ENCODE measurements at places on chromosomes 2 and 18.

DNA sequence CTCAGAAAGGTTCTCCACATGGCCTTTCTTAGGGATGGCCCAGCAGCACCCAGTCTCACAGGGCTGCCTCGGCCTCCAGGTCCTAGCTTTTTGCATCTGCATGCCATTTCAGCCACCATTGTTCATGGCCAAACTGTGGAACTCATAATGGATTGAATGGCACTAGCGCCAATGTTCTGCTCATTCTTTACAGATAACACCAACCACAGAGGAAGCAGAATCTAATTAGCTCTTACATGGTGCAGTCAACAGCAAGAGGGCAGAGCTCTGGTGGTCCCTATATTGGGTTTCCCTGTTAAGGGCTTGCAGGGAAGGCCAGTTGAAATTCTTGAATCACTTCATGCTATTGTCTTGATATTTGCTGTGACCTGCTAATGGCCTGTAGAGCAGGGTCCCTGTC, 45.6 kb downstream of the ARL4C start:
- DNase-seq = no peak

GRCh38 chr2:45928946-45929345, 277.5 kb downstream of the PRKCE start:
- DNase-seq = no peak

DNA sequence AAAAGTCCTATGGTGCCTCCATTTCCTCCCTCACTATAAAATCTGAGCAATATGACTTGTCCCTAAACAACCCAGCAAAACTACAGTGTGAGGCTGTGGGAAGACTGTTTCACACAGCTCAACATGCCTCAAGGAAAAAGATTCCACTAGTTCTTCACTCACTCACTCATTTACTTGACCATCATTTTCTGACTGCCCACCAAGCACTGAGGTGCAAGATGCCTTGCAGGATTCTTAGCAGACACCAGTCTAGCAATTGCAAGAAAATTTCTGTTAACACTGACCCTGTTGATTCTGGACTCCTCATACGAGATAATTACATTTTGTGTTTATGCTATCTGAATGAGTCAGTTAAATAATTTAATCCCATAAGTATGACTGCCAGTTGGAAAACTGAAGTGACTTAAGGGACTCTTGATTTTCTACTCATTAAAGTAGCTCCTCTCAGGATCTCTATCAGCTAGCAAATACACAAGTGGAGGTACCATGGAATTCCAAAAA, 51.9 kb upstream of the PCBP1 start:
- no peak for DNase-seq

DNA sequence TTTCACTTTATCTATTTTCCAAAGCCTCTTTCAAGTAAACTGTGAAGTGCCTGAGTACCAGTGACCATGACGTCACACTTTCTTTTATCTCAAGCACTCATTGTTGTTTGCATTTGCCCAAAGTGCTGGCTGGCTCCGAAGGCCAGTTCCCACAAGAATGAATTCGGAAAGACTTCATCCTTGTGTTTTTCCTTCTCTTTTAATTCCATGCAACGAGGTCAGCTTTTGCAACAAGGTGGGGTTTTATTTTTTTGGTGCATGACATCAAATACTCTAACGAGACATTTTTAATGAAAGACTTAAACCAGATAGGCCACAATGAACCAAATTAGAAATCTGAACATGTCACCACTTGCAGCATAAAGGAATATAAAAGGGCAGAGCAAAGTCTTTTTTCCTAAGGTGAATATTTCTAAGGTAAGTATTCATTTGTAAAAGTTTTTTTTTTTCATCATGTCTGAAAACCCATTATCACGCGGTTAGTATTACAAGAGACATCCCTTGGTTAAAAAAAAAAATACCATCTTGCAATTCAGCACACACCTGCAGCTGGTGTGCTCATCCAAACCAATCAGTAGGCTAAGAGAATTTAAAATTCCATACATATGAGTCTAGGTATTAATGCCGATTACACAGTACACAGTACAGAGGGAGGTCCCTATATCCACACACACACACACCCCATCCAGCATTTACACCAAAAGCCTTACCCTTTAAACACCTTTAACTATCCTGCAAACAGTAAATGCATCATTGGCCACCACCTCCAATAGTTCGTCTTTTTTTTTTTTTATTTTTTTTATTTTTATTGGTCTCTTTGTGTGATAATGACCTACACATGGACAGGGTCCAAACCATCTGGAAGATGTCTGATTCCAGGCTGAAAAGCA, 2.3 kb downstream of the ARL4C start:
- no peak for DNase-seq

DNA sequence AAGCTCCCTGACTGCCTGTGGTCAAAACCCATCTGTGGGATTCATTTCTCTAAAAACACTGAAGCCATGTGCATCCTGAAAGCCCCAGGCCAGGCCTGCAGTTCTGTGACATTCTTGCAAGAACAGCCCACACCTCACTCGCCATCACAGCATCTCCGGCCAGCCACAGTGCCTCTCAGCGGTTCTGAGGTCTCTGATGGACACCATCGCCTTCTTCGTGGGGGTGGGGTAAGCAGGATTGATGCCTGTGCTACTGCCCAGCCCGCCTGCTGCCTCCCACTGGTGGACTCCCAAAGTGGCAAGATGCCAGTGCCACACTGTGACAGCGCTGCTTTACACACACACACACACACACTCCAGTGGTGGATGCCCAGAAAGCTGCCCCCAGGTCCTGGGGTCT, 5.2 kb upstream of the PRLH start:
- no peak for DNase-seq

- no peak for DNase-seq
These were observed 24.4 kb upstream of the RAB12 start for GRCh38 chr18:8584798-8585197.

GRCh38 chr2:20578895-20579825, 71.7 kb downstream of the HS1BP3 start:
- DNase-seq = peak; percentile 81

GRCh38 chr2:49465157-49465831, 311.0 kb upstream of the FSHR start:
- no peak for DNase-seq

DNA sequence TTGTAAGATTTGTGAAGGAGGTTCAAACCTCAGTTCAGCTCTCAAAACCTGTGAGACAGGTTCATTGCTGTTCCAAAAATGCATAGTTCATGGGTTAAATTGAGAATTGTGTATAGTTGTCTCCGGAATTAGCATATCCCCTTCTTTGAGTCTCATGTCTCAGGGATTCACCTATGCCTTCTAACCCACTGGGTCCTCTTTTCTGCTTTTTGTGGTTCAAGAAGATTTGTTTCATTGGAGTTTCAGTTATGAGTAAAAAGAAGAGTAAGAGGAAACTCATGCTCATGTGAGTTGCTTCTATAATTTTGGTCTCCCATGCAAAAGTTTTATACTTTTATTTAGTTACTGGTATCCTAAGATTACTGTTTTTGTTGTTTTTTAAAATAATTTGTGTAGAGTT, 1219.8 kb upstream of the ZEB2 start:
- no peak for DNase-seq

GRCh38 chr2:60320724-60321123, 232.7 kb downstream of the BCL11A start:
- no peak for DNase-seq

DNA sequence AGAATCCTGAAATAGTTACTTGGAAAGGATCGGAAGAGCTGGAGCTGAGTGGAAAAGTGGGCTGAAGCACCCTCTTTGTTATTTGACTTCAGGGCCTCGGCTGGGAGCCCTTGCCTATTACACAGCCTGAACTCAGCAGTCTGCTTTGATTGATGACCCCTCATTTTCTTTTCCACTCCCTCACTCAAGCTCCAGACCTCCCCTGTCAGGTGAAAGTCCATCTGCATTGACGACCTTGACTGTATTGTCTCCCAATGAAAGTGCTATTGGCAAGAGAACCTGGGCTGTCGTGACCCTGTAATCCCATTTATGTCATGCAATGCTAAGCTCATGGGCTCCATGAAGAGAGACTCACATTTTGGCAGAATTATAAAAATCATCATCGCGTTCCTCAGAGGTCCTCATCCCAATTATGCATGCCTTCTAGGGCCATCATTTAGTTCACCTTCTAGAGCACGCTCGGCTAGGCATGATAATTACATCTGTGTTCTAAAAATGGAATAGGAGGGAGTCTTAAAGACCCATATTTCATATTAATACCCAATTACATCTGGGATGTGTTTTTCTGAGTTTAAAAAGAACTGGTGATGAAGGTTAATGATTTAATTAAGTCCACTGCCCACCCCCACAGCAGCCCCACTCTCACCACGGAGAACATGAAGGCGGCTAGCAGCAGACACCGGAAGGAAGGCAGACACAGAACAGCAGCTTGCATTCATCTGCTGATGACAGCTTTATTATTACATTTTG, 472.5 kb downstream of the PID1 start:
- DNase-seq = no peak

DNA sequence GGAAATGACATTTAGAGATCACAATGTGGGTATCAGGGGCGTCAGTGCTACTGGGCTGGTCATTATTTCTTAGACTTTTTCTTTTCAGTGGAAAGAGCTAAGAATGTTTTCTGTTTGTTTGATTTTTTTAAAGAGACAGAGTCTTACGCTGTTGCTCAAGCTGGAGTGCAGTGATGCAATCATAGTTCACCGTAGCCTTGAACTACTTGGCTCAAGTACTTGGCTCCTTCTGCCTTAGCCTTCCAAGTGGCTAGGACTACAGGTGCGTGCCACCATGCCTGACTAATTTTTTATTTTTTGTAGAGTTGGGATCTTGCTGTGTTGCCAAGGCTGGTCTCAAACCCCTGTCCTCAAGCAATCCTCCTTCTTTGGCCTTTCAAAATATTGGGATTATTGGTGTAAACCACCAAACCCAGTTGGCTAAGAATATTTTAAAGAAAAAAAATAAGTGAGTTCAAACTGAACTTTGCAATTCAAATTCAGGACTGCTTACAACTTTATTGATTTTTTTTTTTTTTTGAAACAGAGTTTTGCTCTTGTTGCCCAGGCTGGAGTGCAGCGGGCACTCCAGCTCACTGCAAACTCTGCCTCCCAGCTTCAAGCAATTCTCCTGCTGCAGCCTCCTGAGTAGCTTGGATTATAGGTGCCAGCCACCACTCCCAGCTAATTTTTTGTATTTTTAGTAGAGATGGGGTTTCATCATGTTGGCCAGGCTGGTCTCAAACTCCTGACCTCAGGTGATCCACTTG, 154.2 kb downstream of the MIB1 start:
- no peak for DNase-seq

GRCh38 chr18:48818329-48819254, 132.2 kb downstream of the SMAD7 start:
- DNase-seq = no peak

DNA sequence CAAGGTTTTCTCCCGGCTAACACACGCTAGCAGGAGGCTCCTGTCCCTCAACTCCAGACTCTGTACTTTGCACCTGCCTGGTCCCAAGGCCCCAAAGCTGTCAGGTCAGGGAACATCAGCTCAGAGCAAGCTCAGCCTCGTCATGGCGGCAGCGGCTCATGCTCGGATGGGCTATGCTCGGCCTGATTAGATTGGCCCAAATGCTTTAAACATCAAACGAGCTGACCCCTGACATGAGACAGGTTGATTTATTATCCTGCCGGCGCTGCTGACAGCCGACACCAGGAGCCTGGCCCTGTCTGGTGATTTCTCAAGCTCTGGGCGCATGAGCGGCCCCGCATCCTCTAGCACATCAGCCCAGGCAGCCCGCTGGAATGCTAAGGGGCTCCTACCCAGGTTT, 436.4 kb downstream of the EIPR1 start:
- DNase-seq = no peak

- DNase-seq = peak; percentile 22
These were observed 93.9 kb downstream of the ZNF804A start for GRCh38 chr2:184692141-184692734.

GRCh38 chr18:9612977-9613376, 1.4 kb downstream of the PPP4R1 start:
- DNase-seq = no peak

Measured in AG09319 (cell line).